ENCODE measurements at places on chromosomes 11 and 22.

DNA sequence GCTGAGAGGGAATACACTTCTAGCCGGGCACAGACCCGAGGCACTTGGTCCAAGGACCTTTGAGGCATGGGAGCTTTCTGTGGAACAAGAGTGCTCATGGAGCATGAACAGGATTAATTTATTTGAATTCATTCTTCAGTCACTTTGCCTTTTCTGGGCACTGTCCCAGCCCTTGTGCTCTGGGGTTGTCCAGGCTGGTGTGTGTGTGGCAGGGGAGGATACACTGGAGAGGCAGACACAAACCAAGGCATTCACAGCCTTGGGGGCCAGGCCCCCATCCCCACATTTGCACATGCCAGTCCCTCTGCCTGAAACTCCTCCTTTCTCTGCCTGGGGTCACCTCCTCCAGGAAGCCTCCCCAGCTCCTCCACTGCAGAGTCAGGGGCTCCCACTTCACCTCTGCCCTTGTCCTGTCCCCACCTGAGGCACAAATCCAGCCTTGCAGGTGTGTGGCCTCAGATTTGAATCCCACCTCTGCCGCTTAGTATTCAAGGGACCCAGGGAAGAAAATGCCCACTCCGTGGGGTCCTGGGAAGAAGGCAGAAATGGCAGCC lies 55.5 kb downstream of the MYO7A start:
- DNase-seq = no peak

GRCh38 chr11:108663154-108663877 lies 1.6 kb upstream of the DDX10 start:
- DNase-seq = no peak

GRCh38 chr22:45468872-45469271 lies 33.8 kb upstream of the FBLN1 start:
- no peak for DNase-seq

DNA sequence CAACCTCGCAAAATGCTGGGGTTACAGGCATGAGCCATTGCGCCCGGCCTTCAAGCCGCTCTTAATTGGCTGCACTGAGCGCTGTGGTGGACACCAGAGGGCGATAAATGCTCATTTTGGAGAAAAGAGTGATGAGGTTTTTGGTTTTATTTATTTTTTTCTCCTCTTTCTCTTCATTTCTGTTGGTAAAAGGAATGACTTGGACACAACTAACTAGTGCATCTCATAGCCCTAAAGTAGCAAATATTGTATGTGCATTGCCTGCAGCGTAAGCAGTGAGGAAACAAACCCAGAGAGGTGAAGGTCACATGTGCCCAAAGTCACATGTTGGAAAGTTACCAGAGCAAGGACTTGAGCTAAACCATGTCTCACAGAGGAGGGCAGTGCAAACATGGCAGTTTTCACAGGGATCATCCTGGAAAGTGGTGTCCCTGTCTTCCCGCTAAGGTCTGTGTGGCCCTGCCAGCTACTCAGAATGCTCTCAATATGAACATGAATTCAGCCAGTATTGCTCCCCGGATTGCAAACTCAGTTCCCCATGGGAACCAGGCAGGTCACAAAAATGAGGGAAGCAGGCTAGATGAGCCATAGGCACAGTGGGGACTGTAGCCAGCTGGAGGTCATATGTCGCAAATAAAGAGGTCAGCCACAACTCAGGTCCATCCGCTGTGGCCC lies 8.6 kb upstream of the CD82 start:
- peak; percentile 46 for DNase-seq

GRCh38 chr11:103904324-103904667 lies 132.1 kb upstream of the DDI1 start:
- DNase-seq = no peak

- no peak for DNase-seq
These were observed 82.4 kb downstream of the FANCF start for GRCh38 chr11:22543261-22543660.

DNA sequence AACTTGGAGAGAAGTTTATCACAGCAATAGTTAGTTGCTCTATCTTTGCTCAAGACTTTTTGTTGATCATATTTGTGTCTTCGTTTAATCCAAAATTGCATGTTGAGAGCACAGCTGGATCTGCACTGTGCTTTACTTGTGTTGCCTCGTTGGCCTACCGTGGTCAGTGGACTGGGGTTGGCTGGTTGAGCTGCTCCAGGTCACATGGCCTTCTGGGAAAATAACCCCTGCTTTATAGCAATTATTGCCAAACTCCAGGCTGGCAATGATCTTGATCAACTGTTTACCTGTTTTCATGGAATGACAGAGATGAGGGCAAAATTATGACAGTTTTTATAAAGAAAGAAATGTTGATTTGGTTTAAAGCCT lies 5.7 kb upstream of the PLET1 start:
- no peak for DNase-seq

DNA sequence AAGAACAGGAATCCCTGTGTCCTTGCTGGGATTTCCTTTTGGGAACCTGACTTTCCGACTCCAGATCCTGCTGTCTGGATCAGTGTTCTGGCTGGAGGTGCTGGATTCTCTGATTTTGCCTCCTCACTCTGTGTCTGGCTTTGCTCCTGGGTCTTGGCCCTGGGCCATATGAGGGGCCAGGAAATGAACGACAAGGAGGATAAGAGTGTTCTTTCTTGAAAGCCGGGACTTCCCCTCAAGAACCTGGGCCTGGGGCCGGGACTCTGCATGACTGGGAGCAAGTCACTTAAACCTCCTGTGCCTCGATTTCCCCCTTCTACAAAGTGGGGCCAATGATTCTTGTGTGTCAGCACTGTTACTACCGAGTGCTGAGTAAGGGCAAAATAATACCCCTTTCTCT lies 2.9 kb upstream of the MYO7A start:
- no peak for DNase-seq

- DNase-seq = no peak
These were observed 17.2 kb downstream of the ABTB2 start for GRCh38 chr11:34340653-34341052.

Data from forelimb muscle (tissue), 1 donor.